ENCODE measurements at places on chromosomes 12 and 14.

DNA sequence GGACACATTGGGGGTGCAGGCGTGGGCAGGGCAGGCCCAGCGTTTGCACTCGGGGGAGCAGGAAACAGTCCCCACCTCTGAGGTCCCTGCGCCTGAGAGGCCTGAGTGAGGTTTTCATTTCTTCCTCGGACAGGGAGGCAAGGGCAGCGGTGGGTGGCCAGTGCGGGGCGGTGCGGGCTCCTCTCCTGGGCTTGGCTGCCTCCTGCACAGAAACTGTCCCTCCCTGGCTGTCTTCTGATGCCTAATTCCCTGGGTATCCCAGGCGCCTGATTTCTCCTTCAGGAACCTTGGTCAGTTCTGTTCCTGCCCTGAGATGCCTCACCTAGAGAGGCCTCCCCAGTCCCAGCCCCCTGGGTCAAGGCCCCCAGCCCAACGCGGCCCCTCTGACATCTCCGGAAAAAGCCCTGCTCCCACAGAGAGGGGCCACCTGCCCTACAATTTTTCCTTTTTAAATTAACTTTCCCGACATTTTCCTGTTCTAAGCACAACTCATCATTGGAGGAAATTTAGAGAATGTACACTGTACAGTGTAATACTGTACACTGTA lies 260.3 kb downstream of the ADGRD1 start:
- DNase-seq: no peak

- peak; percentile 74 for DNase-seq
Observed at GRCh38 chr12:50074936-50075807, 10.0 kb upstream of the SMARCD1 start.

DNA sequence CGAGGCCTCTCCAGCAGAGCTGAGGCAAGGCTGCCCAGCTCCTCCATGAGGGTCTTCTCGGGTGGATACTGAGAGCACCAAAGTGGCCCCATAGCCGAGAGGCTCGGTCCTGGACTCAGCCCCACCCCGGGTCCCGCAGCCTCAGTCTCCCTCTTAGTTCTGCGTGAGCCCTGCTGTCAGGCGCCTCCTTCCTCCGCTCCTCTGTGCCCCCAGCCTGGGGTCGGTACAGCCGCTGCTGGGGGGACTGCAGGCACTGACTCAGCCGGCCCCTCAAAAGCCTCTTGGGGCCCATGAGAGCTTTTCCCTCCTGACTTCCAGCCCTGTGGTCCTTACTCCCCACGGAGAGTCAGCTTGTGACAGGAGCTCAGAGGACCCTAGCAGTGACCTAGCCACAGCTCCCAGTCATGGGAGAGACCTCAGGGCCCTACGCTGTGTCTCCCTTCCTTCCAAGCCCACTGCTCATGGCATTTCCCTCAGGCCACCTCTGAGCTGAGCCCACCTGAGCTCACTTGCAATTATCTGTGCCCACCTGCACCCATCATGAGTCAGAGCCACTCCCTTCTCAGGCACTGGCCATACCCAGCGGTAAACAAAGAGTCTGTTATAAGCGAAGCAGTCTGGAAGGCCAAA lies 295.0 kb upstream of the RTL1 start:
- DNase-seq: no peak

DNA sequence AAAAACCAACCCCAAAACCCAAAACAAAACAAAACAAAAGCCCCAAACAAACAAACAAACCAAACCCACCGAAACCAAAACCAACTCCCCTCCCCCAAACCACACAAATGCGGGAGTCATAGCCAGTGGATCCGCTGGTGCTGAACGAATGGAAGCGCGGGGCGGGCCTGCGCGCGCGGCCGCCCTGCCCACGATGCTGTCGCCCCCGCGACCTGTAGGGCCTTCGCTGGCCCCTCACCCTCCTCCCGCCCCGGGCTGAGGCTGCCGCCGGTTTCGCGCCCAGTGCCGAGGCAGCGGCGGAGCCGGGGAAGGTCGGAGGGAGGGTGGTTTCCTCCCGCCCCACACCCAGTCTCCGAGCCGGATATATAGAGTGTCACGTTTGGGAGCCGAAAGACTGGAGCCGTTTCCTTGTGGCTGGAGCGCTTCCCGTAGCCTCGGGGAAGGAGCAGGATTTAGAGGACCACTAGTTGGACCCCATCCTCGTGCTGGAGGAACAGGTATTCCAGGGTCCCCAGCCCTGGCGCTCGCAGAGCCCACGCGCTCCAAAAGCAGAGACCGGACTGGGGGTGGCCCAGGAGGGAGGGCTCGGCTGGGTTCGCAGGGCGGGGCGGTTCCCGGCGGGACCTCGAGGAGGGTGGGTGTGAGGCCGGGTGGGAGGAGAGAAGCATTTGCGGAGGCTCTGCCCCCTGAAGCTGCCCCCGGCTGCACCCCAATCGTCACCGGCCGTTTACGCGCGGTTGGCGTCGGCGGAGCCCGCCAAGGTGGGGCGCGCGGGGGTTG lies at the start of gene FAR2:
FAR2 (plus strand) TSS at position 368 of the 780 bp plus-strand sequence. CDS start 121,172 bp downstream, outside the sequence.
- peak; percentile 36 for DNase-seq

DNA sequence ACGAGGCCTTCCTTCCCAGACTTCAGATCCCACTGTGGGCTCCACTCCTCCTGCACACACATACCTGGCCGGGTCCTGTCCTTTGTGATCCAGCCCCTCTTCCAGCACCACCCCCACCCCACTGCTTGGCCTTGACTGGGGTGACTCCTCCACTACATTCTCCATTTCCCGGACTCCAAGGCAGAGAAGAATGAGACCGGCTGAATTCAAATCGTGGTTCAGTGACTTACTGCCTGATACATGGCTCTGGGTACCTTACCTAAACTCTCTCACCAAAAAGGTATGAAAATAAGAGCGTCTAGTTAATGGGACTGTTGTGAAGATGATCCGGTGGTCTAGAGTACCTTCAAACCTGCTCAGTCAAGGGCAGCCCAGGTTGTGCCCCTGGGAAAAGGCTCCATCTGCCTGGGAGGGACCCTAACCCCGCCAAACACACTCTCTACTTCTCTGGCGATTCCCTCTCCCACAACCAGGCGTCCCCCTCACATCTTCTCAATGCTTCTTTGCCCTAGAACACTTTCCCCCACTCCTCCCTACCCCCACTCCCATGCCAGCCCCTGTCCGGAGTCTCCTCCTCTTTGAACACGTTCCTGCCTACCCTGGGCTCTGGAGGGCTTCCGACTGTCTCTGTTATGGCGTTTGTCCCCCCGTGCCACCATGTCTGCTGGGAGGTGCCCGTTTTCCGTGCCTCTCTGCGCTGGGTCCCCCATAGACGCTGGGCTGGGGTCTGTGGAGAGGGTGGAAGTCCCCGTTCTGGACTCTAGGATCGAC lies 1.5 kb upstream of the ZBTB42 start:
- no peak for DNase-seq

DNA sequence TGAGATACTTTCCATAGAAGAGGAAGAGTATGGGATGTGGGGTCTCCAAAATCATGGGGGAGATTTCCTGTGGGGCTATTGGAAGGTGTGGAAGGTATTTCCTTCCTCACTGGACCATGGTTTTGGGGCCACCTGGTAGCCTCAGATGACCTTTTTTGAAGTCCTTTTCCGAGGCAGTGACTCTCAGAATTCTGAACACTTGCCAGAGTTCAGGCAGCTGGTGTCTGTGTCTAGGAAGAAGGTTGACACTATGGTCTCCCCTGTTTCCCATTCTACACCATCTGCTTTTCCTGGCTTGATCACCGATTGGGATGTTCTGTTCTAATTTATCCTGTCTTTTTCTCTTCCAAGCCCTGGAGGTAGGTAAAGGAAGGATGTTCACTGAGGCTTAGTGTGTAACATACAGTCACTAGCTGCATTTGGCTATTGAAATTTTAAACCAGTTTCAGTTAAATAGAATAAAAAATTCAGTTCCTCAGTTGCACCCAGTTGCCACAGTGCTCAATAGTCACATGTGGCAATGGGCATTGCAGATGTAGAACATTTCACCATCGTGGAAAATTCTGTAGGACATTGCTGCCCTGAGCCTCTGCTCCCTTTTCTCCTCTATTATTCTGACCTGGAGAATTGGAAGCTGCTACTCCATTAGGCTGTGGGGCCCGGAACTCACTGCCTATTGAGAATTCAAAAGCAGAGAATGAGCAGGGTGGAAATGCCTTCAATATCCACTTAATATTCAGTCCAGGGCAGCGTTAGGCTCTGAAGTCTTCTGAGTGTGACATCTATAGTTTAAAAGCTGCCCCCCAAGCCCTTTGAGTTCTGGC lies 11.0 kb upstream of the PLEKHG3 start:
- no peak for DNase-seq

- no peak for DNase-seq
Observed at GRCh38 chr12:108896336-108896735, 16.4 kb downstream of the DAO start.

GRCh38 chr12:96534339-96534738 lies 45.0 kb downstream of the CFAP54 start:
- DNase-seq: no peak

GRCh38 chr12:102462386-102462785 lies 18.0 kb downstream of the IGF1 start:
- DNase-seq: no peak

- DNase-seq: no peak
Observed at GRCh38 chr14:33792009-33792719, 158.7 kb downstream of the EGLN3 start.

- no peak for DNase-seq
Observed at GRCh38 chr12:11618046-11618445, 31.4 kb upstream of the ETV6 start.

All from CD4-positive, alpha-beta T cell treated with Interferon gamma for 1 hour (primary cell).